ENCODE measurements at places on chromosomes 13 and 19.

- no peak for DNase-seq
Observed at GRCh38 chr13:45255247-45255987, 54.6 kb upstream of the KCTD4 start.

- no peak for DNase-seq
Observed at GRCh38 chr19:18214779-18215433, 11.1 kb upstream of the RAB3A start.

DNA sequence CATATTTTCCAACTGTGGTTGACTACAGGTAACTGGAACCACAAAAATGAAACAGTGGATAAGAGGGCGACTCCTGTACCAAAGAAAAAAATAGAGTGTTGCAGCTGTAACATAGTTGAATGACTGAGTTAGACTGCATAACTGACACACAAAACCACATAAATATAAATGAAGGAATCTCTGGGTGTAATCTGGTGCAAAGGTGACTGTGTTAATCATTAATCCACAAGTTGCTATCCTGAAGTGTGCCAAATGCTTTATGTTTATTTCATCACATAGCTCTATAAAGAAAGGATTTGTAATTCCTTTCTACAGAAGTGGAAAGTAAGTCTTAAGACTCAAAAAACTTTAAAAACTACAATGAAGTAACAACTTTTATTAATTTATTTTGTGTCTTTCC is 6.0 kb upstream of the GJB2 start:
- no peak for DNase-seq

- no peak for DNase-seq
Observed at GRCh38 chr19:55058781-55059610, 4.0 kb downstream of the RDH13 start.

- DNase-seq: no peak
Observed at GRCh38 chr13:63463782-63464610, 2048.3 kb upstream of the PCDH20 start.

DNA sequence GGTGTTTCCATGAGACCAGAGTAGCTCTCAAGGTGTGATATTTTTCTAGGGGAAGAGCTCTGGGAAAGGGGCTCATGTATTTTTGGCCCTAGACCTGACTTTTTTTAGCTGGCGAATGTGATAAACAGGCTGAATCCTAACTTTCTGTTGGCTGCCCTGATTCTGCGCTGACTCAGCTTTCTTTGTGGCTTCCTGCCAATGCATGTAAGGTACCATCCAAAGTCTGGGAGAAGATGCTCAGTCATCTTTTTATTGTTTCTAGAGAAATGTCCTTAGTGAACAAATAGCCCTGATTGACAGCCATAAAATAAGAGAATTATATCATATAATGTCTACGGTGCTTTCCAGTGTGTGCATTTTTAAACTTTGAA is 113.6 kb upstream of the MBNL2 start:
- DNase-seq: no peak

GRCh38 chr19:11506967-11507366 is 1.3 kb upstream of the ZNF653 start:
- no peak for DNase-seq

DNA sequence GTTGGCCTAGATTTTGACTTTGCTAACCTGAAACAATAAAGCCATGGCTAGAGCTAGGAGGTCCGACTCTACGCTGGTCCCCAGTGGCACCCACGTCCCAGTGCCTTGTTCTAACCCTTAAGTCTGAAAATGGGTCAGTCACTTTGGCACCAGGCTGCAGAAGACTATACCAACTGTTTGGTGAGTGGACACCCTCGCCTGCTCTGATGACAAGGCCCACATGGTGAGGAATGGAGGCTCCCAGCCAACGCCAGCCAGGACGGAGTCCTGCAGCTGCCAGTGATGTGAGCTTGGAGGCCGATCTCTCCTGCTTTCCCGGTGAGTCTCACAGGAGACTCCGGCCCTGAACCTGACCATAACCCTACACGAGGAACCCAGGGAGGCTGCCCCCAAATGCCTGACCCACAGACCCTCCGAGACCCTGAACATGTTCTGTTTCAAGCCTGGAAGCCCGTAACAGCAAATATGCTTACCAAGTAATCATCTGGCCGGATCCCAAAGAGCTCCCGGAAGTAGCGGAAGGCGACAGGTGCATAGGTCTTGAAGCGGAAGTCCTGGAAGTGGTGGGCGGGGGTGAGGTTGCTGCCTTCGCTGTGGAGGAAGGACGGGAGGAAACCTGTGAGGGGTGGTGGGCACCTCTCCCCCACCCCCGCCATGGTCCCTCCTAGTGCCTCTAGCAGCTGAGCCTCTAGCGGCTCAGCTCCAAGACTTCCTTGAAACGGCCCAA is 34.1 kb upstream of the CACTIN start:
- DNase-seq: no peak

DNA sequence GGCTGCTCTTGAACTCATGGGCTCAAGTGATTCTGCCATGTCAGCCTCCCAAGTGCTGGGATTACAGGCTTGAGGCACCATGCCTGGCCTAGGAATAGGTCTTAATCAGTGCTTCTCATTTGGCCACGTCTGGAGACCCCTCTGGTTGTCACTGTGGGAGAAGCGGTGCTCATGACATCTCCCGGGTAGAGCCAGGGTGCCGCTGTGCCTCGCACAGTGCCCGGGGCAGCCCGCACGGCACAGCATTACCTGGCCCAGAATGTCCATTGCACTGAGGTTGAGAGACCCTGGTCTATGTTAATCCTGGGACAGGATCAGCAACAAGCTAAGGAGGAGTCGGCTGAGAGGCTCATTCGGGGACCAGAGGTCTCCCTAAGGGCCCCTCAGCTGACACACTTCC is 160.8 kb downstream of the EFNB2 start:
- DNase-seq: no peak

GRCh38 chr13:41955605-41956004 is 5.3 kb downstream of the VWA8 start:
- no peak for DNase-seq

Measured in GM04504 (cell line).